ENCODE measurements at places on chromosomes 11 and 22.
A peak's percentile ranks its signal among the peaks of the same experiment; 100 is the strongest.

DNA sequence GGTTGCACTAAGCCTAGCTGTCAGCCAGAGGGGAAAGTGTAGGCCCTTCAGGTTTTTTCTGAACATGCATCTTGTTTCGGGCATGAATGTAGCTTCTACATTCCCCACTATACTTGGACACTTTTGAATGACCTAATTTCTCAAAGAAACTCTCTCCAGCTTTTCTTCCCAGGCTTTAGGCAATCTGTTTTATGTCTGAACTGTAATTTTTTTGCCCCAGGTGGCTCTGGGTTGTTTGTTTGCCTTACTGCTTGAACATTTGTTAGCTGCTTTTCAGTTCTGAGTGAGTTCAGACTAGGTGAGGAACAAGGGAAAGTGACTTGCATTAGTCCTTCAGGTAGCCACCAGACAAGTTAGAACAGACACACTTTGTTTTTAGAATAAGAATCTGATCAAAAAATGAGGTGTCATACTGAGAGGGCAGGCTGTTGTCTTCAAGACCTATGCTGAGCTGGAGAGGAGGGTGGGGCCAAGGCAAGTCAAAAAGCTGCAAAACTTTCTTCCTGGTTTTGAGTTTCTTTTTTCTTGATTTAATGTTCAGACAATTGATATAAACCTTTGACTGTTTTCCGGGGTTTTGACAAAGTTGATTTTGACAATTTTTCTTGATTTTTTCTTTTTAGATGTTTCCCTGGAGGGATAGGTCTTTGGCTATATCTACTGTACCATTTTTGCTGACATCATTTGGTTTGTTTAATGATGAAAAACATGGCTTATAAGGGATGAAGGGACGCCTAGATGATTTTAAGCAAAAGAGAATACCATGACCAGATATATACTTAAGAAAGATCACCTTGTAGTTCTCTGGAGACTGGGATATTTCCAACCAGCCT lies 182.8 kb downstream of the WNT11 start:
- DNase-seq: no peak

- DNase-seq: no peak
These were observed 19.2 kb upstream of the PGM2L1 start for GRCh38 chr11:74417379-74417804.

DNA sequence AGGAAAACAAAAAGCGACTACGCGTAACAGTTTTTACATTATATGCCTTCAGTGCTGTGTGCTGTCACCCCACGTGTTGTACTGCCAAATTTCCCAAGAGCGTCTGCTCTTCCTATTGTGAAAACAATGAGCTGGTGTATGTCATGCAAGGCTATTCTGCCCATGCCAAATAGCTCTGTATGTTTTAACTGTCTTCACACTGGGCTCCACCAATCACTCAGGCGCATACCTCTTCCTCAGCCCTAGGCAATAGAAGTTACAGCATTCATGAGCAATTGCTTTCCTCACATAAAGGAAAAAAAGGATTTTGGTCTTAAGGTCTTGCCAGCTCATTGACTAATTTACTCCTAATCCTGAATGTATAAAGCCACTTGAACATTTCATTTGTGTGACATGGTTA lies 606.8 kb downstream of the NTM start:
- DNase-seq: no peak

- DNase-seq: peak; percentile 77
These were observed at the start of gene ARCN1 for GRCh38 chr11:118572061-118572980. TSS of gene ARCN1 (plus strand) at chr11:118572409. CDS start at chr11:118572548, 139 bp downstream.

- DNase-seq: peak; percentile 40
These were observed 18.1 kb upstream of the MYH9 start for GRCh38 chr22:36405671-36406538.

DNA sequence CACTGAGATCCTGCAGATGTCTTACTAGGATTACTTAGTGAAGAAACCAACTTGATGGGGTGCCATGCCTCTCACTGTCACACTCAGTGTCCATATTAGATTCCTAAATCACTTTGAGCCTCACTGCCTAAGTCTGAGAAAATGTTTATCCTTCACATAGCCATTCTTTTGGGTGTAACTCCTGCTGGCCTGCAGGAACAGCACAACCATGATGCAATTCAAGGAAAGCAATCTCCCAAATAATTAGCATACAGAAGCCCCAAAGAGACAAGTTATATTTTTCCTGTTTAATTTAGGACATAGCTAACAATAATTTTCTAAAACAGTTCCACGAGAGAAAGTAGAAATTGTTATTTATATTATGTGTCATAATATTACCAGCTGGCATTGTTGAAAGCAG lies 655.5 kb downstream of the KCNA4 start:
- no peak for DNase-seq

DNA sequence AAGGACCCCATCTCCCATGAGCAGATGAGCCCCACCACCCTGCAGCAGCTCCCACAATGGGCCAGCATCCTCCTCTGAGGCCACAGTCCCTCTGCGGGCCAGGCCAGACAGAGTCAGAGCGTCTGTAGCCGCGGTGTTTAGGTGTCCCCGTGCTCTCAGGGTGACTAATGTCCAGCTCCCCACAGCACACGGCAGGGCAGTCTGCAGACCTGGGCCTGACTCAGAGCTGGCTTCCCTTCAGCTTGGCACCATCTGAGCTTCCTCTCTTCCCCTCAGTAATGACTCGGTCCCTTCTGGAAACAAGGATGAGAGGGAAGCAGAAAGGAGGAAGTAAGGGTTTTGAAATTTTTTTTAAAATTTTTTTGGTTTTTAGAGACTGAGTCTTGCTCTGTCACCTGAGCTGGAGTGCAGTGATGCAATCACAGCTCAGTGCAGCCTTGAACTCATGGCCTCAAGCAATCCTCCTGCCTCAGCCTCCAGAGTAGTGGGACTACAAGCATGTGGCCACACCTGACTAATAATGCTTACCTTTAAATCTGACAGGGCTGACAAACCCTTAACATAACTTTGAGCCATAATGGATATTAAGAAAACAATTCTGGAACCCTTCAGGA lies 28.5 kb downstream of the LRRC74B start:
- DNase-seq: no peak

DNA sequence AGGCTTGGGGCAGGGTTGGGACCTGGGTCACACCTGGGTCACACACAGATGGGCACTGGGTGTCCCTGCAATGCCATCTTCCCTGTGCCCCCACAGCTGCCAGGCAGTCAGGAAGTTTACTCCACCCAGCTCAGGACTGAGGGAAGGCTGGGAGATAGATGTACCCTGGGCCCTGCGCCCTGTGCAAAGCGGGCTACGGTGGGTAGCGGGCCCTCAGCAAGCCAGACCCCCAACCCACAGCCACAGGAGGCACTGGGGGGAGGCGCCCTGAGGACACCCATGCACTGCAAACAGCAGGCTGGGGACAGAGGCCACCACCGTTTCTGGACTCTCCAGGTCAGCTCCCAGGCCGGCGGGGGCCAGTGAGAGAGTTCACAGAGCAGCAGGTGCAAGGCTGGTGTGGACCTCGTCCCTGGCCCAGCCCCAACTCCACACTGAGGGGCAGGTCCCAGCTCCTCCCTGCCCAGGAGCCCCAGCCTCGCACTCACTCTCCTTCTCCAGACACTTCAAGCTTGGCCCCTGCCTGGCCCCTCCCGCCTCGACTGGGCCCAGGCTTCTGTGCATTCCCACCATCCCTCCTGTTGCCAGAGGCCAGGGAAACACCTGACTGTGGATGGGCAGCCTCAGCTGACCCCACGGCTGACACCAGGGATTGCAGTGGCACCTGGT lies 4.9 kb downstream of the DUSP8 start:
- DNase-seq: no peak

- no peak for DNase-seq
These were observed 29.6 kb downstream of the POLDIP3 start for GRCh38 chr22:42585096-42585495.
